ENCODE measurements at places on chromosomes 11 and 22.

DNA sequence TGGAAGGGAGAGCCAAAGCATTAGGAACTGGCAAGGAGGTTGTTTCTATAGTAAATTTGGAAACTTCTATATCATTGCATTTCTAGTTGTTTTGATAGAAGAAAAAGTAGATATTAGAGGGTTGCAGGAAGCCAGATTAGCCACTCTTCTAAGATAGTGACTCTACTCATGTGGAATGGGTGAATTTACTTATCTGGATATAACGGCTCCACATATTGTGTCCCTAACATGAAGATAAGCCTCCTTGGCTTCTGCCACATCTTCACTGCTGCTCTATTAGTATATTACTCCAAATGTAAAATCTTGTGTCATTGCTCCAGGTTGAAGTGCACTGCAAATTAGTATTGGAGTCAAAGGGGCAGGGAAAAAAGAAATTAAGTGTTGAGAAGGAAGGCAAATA is 283.3 kb downstream of the CASP12 start:
- no peak for DNase-seq

- no peak for DNase-seq
Measured at GRCh38 chr11:11396301-11397035, 43.4 kb upstream of the CSNK2A3 start.

DNA sequence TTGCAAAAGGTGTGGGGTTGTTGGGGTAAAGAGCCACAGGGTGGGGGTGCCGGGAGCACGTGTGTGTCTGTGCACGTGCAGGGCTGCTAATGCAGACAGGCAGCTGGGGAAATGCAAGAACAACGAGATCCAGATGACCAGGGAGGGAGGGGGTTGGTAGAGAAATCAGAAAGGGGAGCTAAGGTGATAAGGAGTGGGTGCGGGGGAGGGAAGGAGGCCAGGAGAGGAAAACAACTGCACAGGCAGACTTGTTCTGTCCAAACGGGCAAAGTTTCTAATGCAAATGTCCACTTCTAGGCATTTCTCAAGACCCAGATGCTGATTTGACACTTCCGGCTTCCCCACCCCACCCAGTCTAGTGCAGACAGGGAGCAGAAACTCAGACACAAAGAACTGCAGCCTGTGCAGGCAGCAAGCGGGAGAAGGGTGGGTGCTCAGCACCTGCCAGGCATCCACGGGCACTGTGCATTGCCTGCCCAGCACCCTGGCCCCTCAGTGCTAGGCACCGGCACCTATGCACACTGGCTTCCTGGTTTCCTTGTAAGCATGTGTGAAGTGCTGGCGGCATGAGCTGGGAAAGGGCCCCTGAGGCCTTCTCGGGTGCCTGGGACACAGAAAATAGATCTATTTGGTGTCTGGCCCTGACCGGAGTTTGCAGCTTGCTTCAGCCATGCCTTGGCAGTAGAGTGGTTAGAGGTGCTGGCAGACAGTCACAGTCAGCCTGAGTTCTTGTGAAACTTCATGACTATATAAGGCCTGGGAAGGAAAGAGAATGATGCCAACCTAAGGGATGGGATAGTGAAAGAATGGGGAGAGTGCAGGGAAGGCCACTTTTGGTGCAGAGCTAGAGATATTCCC is 220.1 kb upstream of the SORL1-AS1 start:
- DNase-seq: no peak

GRCh38 chr22:43858156-43858895 is 4.0 kb downstream of the SULT4A1 start:
- no peak for DNase-seq

DNA sequence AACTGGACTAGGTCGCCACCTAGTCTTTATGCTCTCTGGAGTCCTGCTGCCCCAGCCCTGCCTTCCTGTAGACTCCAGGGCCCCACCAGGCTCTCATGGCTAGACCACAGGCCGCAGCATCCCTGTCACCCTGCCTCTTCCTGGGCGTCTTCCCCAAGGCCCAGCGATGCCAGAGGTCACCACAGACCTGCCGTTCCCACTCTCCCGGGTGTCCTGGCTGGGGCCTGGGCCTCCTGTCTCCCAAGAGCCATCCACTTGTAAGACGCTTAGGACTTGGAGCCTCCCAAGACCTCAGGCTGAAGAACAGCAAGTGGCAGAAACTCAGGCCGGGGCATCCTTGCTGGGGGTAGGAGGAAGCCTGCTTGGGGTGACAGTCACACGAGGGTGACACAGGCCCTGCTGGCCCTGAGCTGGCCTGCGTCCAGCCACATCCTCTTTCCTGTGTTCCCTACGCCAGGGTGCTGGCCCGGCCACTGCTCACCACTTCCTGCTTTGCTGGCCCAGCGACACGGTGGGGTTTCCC is 2.0 kb upstream of the TCIRG1 start:
- no peak for DNase-seq

- DNase-seq: no peak
Measured at GRCh38 chr11:122727101-122727929, 71.8 kb downstream of the UBASH3B start.

GRCh38 chr22:40183029-40183581 is 5.4 kb downstream of the TNRC6B start:
- no peak for DNase-seq

GRCh38 chr11:115550291-115551059 is 46.3 kb upstream of the CADM1 start:
- no peak for DNase-seq

GRCh38 chr11:29331451-29332010 is 685.3 kb downstream of the KCNA4 start:
- no peak for DNase-seq

GRCh38 chr22:39142088-39142680 is 10.3 kb downstream of the CBX7 start:
- DNase-seq: no peak

Data from NCI-H1092 (cell line).